Peyer's patch (tissue), 4 donors: ENCODE measurements at places on chromosomes 11 and 22.

DNA sequence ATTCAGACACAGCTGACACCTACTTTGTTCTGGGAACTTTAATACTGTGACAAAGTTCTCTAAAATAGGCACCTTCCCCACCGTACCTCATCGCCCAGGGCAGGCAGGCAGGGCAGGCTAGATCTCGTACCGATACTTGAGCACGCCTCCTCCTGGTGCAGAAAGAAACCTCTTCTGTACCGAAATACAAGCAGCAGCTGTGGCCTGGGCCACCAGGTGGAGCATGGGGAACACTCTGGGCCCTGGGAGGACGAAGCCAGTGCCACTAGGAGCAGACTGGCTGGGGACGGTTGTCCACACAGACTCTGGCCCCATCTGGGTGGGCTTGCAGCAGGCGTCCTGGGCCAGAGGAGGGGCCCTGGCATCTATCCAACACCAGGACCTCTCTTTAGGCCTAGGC is 12.8 kb downstream of the PMM1 start:
- no peaks in the 10 kb centered on the region for H3K36me3 ChIP-seq
- DNase-seq: peak; percentile 62
- no peaks in the 10 kb centered on the region for H3K4me1 ChIP-seq
- no peak overlapping the region for H3K27ac ChIP-seq
- H3K27me3 ChIP-seq: no peaks in the 10 kb centered on the region
- no peak overlapping the region for H3K4me3 ChIP-seq

DNA sequence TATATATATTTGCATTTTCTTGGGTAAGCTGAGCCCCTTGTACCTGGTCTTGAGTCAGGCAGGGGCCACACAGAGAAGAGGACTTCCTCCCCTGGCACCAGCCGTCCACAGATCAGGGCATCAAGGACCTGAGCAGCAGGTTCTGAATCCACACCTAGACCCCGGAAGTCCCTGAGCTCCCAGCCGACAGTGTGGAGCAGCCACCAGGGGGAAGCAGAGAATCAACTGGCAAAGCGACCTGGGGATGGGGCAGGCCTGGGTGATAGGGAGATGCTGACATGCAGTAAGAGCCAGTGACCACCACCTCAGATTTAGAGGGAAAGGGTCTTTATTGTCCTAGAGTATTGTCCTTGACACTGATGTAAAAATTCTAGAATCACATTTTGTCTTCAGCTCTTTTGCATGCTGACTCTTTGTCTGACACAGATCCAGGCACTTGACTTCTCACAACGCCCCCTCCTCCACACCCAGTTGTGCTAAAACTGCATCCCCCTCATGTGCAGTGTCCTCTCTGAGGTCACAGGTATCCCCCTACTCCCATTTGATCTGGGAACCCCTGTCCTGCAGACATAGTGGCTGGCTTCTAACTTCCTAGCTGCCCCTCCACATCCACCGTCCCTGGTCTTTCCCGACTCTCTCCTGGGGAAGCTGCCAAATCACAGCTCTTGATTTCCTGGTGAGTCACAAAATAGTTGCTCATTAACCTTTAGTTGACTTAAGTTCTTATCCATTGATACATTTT is 109.3 kb downstream of the GGTLC2 start:
- no peak overlapping the region for H3K27ac ChIP-seq
- no peaks in the 10 kb centered on the region for H3K4me1 ChIP-seq
- no peak overlapping the region for H3K4me3 ChIP-seq
- no peaks in the 10 kb centered on the region for H3K36me3 ChIP-seq
- DNase-seq: peak; percentile 93
- no peaks in the 10 kb centered on the region for H3K27me3 ChIP-seq

DNA sequence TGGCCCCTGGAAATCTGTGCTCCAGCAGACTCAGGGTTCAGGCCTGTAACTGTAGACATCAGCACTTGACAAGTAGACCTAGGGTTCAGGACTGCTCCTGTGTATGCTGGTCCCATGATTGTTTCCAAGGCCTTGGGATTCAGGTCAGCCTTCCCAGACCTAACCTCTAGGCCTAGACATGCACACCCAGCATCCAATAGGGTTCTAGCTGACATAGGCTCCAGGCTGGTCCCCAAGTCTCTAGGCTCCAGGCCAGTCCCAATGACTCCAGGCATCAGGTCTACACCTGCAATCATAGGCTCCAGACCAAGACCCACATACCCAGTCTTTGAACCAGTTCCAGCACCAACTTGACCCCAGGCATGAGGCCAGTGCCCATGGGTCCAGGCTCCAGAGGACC is 166.2 kb upstream of the GRIA4 start:
- H3K4me3 ChIP-seq: no peak overlapping the region
- no peaks in the 10 kb centered on the region for H3K4me1 ChIP-seq
- DNase-seq: no peak
- H3K27me3 ChIP-seq: no peaks in the 10 kb centered on the region

GRCh38 chr22:35777335-35777975 is 59.8 kb downstream of the APOL5 start:
- H3K36me3 ChIP-seq: peaks cover 5% of the 10 kb centered on the region
- H3K27me3 ChIP-seq: no peaks in the 10 kb centered on the region
- DNase-seq: no peak
- no peak overlapping the region for H3K27ac ChIP-seq
- no peak overlapping the region for H3K4me3 ChIP-seq

GRCh38 chr11:78869293-78869692 is 294.6 kb upstream of the NARS2 start:
- H3K27ac ChIP-seq: no peak overlapping the region
- H3K4me3 ChIP-seq: no peak overlapping the region
- DNase-seq: no peak
- no peaks in the 10 kb centered on the region for H3K4me1 ChIP-seq
- no peaks in the 10 kb centered on the region for H3K27me3 ChIP-seq
